ENCODE measurements at places on chromosomes 6 and 20.

- DNase-seq = no peak
Measured at GRCh38 chr6:134632024-134632423, 314.1 kb upstream of the SGK1 start.

DNA sequence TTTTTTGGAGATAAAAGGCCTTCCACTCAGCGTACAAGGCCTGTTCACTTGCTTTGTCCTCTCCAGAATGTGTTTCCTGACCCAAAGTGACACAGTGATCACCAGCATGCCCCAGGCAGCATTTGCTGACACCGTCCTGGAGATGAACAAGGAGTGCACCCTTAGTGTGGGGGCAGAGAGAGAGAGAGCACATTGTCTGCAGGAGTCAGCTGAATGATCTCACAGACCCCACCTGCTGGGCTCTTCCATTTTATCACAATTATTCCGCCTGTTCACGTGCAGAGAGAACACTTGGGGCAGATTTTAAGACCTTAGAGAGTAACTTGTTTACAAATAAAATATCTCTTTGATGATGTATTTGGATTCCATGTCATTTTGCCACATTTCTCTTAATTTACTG lies 22.4 kb upstream of the MAS1L start:
- DNase-seq = no peak

- DNase-seq = no peak
Measured at GRCh38 chr20:6180531-6180930, 57.7 kb upstream of the FERMT1 start.

DNA sequence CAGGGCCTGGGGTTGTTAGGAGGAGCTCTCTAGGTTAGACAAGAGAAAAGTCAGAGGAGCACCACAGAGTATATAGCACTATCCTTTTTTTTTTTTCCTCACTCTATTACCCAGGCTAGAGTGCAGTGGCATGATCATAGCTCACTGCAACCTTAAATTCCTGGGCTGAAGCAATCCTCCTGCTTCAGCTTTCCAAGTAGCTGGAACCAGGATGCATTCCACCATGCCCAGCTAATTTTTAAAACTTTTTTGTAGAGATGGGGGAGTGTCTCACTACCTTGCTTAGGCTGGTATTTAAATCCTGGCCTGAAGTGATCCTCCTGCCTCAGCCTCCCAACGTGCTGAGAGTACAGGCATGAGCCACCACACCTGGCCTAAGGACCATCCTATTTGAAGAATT lies 19.3 kb upstream of the AKIRIN2 start:
- no peak for DNase-seq

GRCh38 chr6:164200071-164200470 lies 785.6 kb downstream of the QKI start:
- no peak for DNase-seq

DNA sequence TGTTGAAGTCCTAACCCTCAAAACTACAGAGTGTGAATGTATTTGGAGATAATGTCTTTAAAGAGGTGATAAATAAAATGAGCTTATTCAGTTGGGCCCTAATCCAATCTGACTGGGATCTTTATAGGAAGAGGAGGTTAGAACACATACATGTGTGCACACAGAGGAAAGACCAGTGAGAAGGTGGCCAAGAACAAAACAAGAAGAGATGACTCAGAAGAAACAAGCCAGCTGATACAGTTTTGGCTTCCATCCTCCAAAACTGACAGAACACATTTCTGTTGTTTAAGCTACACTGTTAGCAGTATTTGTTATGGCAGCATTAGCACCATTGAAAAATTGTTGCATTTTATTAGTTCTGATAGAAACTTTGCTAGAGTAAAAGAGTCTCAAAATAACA lies 609.3 kb upstream of the IMPG1 start:
- no peak for DNase-seq

DNA sequence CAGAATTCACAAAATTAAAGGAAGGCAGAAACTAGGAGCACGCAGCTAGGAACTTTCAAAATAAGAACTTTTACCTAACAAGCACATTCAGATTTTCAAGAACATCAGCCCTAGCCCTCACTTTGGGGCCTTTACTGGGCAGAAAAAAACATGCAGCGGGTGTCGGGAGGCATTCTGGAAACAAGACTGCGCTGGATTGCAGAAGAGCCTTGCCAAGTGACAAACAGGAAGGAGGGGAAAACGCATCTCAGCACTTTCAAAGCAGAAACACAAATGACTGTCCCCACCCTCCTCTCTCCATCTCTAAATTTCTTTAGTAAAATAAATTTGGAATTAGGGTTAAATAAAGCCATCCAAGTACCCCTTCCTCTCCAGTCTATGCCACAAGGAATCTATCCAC lies 74.6 kb upstream of the RREB1 start:
- no peak for DNase-seq

GRCh38 chr6:1904466-1904799 lies 294.7 kb downstream of the FOXC1 start:
- DNase-seq = no peak

- no peak for DNase-seq
Measured at GRCh38 chr6:163935158-163935762, 520.7 kb downstream of the QKI start.

- DNase-seq = no peak
Measured at GRCh38 chr6:129476810-129477209, 233.2 kb downstream of the ARHGAP18 start.

GRCh38 chr6:42142118-42142835 lies at the start of gene C6orf132:
Gene C6orf132 (minus strand): TSS chr6:42142620. CDS start chr6:42142444, 176 bp downstream.
- DNase-seq = no peak

DNA sequence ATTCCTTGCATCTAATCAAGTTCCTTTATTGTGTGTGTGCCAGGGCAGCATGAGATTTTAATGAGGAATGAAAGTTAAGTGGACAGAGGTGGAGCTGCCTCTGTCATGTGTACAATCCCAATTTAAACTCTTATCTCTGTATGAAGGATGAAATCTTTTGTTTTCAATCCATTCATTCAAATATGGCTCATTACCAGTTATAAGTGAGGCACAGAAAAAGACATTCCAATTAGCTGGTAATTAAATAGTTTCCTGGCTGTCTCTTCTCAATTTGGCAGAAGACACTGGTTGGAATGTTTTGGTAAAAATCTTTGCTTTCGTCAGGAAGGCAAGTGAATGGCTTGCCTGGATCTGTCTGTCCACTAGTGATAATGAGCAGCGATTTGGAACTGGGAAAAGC lies 46.4 kb downstream of the CLVS2 start:
- DNase-seq = no peak

GRCh38 chr6:124703541-124703940 lies 258.7 kb upstream of the RNF217 start:
- no peak for DNase-seq

- DNase-seq = no peak
Measured at GRCh38 chr6:5115168-5115567, 30.0 kb downstream of the PPP1R3G start.

GRCh38 chr6:97978855-97979271 lies 695.8 kb upstream of the MMS22L start:
- no peak for DNase-seq

DNA sequence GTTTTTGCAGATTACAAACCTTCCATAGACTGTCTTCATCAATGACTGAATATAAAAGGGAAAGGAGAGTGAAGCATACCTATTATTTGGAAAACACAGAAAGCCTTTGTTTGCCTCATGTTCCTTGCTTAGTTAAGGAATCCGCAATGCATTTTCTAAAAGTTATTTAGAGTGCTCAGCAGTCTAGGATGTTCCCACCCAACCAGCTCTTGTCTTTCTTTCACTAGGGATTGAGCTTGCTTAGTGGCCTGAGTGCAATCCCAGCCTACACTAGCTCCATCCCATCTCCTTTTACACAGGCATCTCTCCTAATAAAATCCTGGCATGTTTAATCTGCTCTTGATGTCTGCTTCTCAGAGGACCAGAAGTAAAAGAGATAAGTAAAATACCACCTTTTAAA lies 850.5 kb upstream of the GJE1 start:
- DNase-seq = no peak

DNA sequence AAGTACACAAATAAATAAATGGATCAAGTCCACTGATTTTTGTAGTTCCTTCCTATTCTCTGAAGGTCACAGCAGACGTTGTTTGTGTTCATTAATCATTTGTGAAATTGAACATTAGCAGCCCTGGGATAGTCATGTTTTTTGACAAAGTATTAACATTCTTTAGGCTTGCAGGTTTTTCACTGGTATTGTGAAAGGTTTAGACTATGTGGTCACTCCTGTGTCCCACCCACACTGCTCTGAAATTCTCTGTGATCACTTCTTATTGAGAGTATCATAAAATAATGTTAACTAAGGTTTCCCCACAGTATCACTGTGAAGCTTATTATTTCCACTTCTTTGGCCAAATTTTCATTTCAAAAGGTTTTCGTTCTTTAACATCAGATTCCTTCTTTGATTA lies 3.5 kb downstream of the FAM83B start:
- DNase-seq = no peak

GRCh38 chr6:77030929-77031674 lies 432.2 kb downstream of the HTR1B start:
- DNase-seq = no peak

DNA sequence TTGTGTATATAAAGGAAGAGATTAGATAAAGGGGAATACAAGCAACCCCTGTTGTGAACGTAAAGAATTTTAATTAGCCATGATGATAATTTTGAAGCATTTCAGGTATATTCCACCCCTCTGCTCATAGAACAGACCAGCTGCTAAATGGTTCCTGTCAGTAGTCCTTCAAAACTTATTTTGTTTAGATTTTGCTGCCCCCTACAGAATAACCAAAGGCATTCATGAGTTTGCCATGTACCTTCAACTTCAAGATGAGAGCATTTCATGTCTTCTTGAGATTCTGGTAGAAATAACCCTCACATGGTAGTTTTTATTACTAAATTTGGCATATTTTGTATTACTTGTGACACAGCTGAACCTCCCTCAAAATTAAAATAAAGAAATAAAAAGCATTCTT lies 1586.7 kb downstream of the HACE1 start:
- DNase-seq = no peak

DNA sequence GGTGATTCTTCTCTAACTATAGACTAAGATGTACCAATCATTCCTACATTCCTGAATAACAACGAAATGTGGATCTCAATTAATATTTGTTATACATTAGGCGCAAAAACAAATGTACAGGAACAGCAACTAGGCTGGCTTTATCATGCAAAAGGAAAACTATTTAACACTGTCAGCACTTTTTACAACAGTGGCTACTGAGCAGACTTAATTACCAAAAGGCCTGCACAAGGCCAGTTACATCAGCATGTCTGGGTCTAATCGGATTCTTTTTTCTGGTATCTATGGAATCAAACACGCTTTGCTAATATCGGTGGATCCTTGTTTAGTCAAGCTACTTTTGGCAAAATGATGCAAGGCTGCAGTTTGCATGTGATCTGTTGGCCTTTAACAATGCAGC lies 176.5 kb downstream of the UBE3D start:
- no peak for DNase-seq

DNA sequence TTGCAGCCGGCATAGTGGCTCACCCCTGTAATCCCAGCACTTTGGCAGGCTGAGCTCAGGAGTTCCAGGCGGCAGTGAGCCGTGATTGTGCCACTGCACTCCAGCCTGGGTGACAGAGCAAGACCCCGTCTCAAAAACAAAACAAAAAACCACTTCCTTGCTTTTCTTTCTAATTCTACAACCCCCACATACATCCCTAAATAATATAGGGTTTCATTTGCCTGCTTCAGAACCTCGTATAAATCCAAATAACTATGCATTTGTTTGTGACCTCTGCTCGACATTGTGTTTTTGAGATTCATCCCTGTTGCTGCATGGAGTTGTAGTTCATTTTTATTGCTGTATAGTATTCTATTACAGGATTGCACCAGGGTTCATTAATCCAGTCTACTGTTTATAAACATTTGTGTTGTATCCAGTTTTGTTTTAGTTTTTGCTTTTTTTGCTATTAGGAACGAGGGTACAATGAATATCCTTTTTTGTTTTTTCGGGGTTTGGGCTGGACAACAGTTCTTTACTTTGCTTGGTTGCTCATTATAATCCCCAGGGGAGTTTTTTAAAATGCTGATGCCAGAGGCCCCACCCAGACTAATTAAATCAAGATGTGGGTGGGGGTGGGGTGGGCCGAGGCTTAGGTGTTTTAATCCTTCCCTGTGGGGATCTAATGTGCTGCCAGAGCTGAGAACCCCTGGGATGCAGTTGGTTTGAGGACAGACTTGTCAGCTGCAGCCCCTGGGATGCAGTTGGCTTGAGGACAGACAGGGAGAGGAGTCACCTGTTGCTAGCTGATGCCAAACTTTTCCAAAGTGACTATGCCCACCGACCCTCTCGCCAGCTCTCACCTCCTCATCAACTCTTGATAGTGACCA lies 2.4 kb upstream of the SNAI1 start:
- DNase-seq = no peak

DNA sequence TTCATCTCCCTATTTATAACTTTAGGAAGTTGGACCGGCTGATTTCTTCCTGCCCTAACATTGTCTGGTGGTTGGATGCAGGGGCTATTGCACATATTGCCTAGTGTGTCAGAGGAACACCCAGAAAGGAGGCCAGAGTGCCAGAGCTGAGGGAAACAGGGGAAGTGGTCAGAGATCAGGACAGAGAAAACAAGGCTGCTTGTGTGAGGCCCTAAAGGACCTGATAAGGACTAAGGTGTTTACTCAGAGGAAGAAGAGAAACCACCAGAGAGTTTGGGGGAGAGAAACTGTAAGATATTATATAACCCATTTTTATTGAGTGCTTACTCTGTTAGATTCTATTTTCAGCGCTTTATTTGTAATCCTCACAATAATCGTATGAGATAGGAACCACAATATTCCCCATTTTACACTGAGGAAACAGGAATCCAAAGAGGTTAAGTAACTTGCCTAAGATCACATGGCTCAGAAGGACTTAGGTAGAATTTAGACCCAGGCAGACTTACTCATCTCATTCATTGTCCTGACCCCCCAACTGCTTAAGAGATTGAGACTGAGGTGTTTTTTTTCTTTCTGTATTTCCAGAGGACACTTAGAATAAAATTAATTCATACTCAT lies 54.0 kb upstream of the REV3L start:
- no peak for DNase-seq

- DNase-seq = no peak
Measured at GRCh38 chr6:37218511-37218910, 39.1 kb upstream of the TBC1D22B start.

DNA sequence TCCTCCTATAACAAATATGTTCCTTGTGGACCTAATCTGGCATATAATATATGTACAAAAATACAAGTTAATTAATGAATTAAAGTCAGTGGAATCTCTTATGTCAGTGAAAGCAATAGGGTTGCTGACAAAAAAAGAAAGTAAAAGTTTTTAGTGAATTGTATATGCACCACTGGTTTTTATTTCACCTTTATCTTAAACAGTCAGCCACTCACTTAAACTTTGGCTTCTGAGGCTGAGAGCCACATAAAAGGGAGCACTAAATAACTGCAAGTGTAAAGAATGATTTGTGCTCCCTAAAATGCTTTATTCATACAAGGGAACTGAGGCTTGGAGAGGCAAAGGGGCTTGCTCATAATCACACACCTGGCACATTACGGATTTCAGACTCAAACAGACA lies 9.9 kb upstream of the F13A1 start:
- no peak for DNase-seq

Data from stimulated activated CD4-positive, alpha-beta T cell treated with anti-CD3 and anti-CD28 coated beads, Interleukin-12 subunit alpha, Interleukin-12 subunit beta, amount 100 ng/mL, for 48 hours (primary cell).